ENCODE measurements at places on chromosomes 3 and 15.

DNA sequence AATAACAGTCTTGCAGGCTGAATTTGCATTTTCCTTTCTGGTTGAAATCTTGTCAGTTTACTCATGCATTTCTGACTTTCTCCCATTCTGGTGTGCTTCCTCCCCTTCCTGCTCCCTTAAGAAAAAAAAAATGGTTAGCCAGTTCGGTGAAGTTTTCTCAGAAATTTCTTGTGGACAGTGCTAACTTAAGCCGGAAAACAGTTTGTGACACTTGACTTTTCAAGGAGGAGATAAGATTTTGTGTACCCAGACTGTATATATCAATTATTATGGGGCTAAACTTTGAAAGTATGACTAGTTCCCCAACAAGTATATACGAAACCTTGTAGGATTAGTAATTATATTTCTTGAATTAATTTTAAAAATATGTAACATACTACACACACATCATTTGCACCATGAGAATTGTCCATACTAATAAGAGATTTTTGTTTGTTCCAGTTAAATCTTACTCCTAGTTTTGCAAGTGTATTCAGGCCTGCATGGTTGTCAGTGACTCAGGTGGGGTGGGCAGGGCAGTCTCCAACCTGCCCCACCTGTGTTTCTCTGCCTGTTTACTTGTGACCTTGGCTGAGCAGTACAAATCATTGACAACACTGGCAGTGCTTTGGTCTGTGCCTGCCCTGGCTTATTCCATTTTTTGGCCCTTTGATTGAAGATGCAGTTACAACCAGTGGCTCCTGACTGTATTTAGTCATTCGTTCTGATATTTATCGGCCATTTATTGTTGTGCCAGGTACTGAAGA lies 19.1 kb downstream of the UBE2E1 start:
- no peak for DNase-seq

DNA sequence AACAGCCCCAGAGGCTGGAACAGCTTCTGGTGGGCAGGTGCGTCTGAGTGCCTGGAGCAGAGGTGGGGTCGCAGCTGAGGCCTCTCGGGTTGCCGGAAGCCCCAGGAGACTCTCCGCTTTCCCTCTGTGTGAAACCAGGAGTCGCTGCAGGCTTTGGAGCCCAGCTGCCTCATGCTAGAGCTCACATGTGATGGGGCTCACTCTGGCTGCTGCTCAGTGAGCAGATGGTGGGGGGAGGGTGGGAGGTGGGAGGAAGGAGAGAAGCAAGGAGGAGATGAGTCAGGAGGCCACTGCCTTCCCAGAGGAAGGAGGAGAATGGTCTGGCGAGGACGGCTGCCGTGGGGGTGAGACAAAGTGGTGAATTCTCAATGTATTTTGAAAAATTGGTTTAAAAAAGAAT lies 290.1 kb upstream of the CHRNA7 start:
- no peak for DNase-seq

GRCh38 chr3:193943200-193943599 lies 192.7 kb upstream of the HES1 start:
- no peak for DNase-seq

GRCh38 chr3:128794067-128794768 lies 68.2 kb downstream of the RAB7A start:
- DNase-seq: no peak
